ENCODE measurements at places on chromosomes 4 and X. TPM values are rescaled to one million over a fixed set of nuclear protein-coding genes. Genes with fewer than 3 reads are reported as not detected.

GRCh38 chrX:23505531-23506303 lies 161.6 kb upstream of the PRDX4 start:
- no peak for DNase-seq

GRCh38 chr4:73759357-73759756 lies 19.0 kb downstream of the CXCL8 start:
- no peak for DNase-seq

DNA sequence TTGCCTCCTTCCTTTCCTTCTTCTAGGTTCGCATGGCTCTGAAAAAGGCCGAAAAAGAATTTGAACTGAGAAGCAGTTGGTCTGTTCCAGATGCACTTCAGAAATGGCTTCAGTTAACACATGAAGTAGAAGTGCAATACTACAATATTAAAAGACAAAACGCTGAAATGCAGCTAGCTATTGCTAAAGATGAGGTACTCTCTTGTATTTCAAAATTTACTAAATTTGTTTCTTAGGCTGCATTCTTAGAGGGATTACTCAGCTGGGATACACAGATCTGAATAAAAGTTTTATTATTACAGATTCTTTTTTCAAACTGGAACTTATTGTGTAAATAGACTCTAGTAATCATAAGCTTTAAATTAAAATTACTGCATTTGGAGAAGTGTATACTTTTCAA lies 146.9 kb downstream of the STIM2 start:
- DNase-seq = no peak

- no peak for DNase-seq
Measured at GRCh38 chr4:36024901-36025660, 219.2 kb downstream of the ARAP2 start.

- DNase-seq = no peak
Measured at GRCh38 chr4:76381986-76382385, 39.0 kb downstream of the CCDC158 start.

- no peak for DNase-seq
Measured at GRCh38 chr4:56424697-56425514, 10.5 kb downstream of the PPAT start.

The SORBS2 gene
- polyA plus RNA-seq = 24.2 TPM

Data from left lung (tissue), 14 donors.